ELF-1 (cell line): ENCODE measurements at places on chromosomes 4 and X.
A peak's percentile ranks its signal among the peaks of the same experiment; 100 is the strongest.

DNA sequence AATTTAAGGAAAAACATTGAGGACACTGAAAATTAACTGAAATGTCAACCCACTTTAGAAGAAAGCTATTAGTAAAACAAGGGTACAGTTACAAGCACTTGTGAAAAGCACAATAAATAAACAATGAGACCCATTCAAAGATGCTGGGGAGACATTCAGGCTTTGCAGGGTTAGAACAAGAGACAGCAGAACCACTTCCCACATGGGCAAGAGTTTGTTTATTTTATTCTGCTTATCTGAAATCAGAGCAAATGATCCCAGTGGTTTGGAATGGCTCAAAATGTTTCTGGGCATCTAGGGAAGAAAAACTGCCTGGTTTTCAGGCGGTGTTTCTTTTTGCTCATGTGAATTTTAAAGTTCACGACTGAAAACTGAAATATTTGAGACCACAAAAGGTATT is 42.4 kb downstream of the PPP3CA start:
- no peak for DNase-seq

DNA sequence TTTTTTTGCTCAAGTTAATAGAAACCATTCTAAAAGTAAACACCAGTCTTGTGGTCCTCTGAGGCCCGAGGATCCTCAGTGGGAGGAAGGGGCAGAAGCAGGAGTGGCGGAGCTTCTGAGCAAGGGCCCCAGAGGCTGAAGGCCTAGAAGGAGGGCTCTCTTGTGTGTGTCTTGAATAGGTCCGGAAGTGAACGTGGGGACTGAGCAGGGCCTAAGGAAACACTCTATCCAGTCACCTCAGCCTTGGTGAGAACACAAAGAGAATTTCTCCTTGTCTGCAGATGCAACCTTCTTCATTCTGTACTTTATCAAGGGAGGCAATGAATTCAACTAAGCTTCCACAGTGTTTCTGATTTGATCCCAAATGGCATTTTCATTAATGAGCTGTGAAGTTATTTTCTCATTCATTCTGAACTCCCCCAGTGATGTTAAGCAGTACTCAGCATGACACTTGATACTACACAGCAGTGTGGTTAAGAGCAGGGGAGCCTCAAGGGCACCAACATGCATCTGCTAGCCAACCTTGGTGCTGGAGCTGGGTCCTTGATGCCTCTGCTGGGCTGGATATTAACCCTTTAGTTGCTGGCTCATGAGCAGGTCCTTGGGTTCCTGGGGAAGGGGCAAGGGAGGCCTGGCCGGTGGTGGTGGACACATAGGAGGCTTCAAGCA is 64.7 kb downstream of the RBM47 start:
- peak; percentile 64 for DNase-seq

DNA sequence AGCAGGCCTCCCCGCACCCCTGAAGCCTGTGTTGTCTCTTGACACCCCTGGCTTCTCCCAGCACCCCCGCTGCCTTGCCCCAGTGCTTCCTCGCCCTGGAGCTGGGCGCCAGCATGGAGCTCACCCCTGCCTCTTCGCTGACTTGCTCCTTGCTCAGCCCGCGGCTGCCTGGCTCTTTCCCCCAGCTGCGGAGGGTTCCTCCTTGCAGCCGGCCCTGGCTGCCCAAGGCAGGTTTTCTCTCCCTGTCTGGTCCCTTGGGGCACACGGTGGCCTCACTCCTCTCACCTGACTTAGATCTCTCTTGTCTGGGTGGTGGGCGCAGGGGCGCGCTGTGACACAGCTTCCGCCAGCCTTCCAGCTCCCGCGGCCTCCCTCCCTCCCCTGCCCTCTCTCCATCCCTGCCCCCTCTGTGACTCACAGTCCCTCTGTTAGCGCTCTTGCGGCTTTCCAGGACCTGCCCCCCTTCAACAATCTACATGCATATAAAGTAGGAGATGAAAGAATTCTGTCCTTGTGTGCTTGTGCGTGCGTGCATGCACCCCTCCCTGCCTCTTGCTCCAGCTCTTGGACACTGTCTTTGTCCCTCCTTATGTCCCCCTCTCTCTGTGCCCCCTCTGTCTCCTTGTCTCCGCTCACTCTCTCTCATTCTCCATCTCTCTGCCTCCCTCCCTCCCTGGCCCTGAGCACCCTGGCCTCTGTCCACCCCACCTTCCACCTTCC is 2.2 kb downstream of the PLXNB3 start:
- peak; percentile 63 for DNase-seq

- no peak for DNase-seq
These were observed 8.5 kb upstream of the GYG2 start for GRCh38 chrX:2820136-2820771.

DNA sequence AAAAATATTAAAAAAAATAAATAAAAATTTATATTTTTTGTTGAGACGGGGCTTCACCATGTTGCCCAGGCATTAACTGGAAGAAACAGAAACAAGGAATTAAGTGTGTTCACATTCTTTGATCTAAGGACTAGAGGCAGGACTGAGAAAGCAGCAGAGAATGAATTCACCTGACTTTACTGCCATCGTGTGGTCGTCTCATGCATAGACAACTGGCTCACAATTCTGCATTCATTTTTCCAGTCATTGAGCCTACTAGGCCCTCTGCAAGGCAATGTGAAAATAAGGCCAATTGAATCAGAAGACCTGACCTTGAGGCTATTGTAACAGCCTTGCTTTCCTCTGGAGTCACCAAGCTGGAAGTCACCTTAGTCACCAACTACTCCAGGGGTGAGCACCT is 37.4 kb downstream of the LHFPL1 start:
- DNase-seq, result peak; percentile 82

DNA sequence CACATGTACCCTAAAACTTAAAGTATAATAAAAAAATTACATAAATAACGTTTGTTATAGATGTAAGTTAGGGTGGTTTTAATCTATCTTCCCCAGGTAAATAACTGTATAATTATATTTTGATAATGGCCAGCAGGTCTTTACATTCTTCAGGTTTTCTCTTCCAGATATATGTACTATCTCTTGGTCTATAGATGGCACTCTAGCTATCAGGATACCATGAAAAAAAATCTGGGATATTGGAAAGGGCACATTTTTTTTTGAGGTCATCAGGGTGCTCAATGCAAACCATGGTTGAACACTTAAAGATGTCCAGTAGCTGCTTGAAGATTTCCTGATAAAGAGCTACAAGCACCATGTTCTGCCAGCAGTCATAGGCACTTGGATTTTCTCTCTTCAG is 15.6 kb upstream of the ADH4 start:
- no peak for DNase-seq

DNA sequence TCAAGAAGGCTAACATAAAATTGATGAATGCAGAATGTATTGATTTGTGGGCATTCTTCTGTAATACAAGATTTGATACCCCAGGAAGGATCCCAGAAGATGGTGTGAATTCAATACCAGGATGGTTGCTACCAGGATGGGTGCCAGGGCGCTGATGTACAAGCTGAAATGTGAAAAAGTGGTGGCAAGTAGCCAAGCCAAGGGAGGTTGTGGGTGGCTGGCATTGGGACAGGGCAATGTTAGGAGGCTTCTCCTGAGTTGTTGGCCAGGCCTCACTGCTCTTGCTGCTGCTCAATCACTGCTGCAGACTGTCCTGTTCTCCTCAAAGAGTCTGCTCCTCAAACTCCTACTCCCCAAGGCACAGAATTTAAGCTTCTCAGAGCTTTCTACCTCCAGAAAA is 77.1 kb downstream of the RBM46 start:
- DNase-seq, result no peak

DNA sequence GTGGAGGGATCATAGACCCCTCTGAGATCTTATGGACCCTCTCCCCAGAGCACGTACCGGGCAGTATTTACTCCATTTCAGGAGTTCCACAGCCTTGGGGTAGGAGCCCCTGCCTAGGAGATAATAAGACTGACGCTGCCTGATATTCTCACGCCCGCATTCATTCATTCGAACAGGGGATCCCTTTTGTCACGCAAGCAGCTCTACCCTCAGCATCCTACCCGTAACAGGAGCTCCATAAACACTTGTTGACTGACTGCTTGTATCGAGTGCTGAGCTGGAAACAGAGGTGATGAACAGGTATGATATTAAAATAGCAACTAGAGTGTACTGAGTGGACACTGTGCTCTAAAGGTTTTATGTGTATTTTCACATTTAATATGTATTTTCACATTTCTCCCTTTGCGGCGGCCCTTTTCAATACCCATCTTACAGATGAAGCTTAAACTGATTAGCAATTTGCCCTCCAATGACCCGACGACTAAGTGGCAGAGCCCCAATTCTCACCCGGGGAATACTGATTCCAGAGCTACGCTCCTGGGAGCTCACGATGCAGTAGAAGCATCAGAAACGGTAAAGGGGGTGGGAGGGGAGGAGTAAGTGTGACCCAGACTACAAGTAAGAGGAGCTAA is 888 bp downstream of the RAB28 start:
- peak; percentile 12 for DNase-seq

GRCh38 chr4:23311983-23312382 is 577.9 kb downstream of the PPARGC1A start:
- DNase-seq, result no peak

DNA sequence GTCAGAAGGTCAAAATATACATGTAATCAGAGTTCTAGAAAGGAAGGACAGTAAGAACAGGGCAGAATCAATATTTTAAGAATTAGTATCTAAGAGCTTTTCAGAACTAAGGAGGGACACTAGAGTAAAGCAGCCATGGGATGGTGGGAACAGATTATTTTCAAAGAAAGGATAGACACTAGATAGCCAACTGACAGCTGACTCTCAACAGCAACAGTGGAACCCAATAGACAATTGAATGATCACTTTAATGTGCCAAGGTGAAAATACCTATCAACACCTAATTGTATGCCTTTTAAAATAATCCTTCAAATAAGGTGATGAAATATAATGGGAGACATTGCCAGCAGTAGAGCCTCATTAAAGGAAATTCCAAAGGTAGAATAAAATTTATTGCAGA is 26.5 kb upstream of the CCDC160 start:
- no peak for DNase-seq

DNA sequence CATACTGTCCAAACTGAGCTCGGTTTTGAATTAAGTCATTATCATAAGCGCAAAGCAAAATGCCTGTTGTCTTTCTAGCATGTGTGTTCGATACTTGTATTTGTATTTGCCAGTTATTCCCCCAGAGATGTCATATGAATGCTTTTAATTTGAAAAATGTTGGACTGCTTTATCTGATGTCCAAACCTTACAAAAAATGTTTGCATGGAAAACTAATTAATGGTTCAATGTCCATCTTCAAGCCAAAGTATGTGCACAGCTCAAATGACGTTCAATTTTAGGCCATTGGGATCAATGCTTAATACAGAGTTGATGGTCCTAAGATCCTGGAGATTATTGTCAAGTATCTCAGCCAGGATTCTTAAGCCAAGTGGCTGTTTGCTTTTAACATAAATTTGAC is 17.2 kb upstream of the HPGDS start:
- DNase-seq, result no peak

DNA sequence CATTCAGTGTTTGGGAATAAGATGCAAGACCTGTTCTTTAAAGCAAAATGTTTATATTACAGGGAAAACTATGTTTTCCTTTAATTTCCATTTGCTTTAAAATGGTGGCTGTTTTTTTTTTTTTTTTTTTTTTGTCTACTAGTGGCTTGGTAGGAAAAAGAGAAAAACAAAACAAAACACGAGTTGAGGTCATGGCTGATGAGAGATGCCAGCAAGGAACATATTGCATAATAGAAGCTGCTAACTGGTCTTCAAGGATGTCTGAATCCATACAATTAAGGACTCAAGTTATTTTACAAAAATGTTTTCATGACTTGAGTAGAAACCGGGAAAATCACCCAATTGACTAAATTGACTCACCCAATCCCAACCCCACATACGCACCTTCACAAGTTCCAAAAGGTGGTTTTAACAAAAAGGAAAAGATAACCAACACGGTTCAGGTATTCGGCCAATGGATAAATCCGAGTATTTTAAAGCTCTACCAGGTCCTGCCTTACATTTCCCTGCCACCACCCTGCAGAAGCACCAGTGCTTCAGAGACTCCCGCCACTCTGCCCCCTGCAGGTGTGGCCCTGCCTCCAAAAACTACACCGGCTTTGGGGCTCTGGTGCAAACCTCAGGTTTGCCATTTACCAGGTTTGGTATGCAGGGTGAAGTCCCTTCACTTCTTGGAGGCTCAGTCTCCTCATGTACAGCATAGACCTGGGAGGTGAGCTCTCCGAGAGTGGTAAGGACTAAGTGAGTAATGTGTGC is 27.1 kb downstream of the PIR start:
- DNase-seq, result peak; percentile 53

- no peak for DNase-seq
These were observed 32.5 kb downstream of the COX18 start for GRCh38 chr4:73037057-73037456.

DNA sequence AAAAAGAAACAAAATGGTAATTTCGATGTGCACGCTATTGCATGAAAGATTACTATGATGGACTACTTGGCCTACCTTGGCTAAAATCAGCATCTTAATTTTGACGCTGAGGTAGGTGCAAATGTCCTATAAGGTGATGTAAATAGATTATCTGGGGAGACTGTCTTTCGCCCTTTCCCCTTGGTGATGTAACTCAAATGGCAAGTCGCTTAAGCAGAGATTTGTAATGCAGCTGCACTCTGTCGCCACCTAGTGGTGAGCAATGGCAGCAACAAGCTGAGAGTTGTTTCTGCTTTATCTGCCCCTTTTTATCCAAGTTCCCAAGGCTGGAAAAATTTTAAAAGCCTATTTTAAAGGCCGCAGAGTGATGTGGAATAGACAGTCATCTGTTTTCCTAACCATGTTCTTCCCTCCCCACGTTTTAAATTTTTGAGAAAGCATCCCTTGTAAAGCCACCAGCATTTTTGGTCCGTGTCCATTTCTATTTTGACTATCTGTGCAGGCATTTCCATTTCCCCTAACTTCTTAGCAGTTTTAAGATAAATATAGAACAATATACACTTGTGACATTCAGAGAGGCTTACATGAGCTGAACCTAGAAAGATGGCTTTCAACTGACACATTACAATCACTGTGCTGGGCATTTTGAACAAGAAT is 62.4 kb upstream of the PDLIM3 start:
- peak; percentile 78 for DNase-seq

- peak; percentile 51 for DNase-seq
These were observed 53.4 kb downstream of the HMX1 start for GRCh38 chr4:8818063-8818881.

DNA sequence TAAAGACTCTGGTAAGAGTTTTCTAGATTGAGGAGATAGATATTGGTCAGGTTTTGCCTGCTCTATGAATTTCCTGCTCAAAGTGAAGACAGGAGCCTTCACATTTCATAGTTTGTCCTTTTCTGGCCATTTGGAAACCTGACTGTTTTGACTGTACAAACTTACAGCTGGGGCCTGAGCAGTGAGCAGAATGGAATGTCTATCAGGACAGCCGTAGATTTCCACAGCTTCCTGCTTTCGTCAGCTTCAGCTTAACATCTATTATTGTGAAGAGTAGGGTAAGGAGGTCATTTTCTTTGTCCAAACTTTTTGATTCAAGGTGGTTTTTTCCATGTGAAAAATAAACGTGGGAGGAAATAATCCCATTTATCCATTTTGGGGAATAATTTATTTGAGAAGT is 124.3 kb upstream of the DIPK2B start:
- no peak for DNase-seq

GRCh38 chrX:144738246-144738645 is 509.1 kb upstream of the SPANXN1 start:
- DNase-seq, result no peak
